Putamen (tissue), 1 donor: ENCODE measurements at places on chromosomes 5 and 9.

DNA sequence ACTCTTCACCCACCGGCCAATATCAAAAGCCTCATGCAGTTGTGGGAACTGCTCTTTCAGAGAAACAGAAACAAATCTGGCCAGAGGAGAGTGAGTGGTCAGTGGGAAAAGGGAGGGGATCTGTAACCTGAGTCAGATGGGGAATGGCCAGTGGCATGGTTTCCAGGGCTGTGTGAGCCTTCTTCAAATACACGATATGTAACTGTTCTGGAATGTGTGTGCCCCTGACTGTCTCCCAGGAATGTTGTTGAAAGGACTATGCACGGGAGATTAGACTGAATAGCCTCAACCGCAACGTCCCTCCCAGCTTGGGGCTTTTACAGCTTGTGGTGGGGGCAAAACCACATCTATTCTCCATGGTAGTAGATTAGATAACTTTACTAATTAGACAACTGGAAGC, 60.8 kb downstream of the SH3TC2 start:
- DNase-seq = no peak

DNA sequence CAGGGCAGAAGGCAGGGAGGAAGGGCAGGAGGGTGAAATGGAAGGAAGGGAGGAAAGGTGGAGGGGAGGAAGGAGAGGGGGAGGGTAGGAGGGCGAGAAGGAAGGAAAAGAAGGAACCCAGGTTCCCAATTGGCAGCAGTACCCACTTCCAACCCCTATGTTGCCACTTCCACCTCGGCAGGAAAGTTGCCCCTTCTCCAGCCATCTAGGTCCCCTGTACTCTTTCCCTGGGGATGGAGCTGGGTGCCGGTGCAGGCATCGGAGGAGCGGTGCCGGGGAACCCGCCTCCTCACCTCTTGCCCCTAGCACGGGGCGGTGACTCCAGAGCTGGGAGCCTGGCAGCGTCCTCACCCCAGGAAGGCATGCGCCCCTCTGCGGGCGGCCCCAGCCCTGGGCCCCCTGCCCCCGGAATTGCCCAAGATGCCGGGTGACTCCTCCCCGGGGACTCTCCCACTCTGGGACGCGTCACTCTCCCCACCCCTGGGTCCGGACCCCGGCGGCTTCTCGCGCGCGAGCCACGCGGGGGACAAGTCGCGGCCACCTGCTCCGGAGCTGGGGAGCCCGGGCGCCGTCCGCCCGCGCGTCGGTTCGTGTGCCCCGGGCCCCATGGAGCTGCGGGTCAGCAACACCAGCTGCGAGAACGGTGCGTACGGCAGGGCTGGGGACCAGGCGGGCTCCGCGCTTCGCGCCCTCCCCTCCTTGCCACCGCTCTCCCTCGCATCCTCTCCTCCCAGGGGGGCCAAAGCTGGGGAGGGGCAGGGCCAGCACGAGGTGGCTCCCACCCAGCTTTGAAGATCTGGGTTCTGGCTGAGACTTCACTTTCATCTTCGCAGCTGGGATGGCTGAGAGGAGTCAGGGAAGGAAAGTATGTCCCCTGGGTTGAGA, at the start of gene NIPAL4:
Gene NIPAL4 (plus strand): TSS at position 499 of the 885 bp plus-strand sequence. CDS start 108 bp downstream, at position 607.
- DNase-seq = no peak

DNA sequence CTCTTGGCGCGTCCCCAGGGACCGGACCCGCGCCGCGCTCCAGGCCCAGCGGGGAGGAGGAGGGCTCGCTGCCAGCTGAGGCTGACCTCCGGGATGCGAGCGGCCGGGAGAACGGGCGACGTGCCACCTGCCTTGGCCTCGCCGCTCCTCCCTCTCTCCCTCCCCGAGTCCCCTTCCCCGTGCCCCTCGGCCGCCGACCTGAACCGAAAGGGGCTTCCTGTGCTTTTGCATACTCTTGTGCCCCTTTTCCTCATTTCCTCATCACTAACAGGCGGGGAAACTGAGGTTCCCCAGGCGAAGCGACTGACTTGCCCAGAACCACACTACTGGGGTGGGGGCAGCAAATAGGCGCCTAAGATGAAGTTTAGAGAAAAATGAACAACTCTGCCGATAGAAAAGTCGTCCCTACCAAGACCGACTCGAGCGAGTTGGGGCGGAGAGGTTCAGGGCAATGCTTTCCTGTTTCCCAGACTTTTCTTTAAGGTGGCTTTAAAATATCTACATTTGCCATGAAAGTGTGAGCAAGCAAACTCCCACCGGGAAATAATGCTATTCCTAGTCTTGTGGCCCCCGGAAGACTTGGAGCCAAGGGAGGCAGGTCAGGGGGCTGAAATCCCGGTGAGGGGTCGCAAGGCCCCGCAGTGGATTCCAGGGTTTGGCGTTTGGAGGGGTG, 580 bp upstream of the DUSP1 start:
- DNase-seq = no peak

GRCh38 chr5:135007749-135008363, 26.2 kb downstream of the PITX1 start:
- DNase-seq = no peak

GRCh38 chr5:119019949-119020348, 31.6 kb upstream of the DTWD2 start:
- DNase-seq = peak; percentile 7

DNA sequence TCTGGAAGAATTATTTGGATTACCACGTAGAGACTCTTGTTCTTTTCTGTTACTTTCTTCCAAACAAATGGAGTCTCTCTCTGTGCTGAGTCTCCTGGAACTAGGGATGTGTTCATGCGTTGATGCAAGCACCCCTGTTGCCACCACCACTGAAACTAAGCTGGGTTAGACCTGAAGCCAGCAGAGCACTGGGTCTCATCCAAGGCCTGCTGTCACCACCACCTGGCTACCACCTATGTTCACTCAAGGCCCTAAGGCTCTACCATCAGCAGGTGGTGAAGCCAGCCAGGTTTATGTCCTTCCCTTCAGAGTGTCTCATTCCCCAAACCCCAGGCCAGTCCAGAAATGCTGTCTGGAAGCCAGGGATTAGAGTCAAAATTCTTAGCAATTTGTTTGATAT, 13.3 kb downstream of the RIC1 start:
- no peak for DNase-seq

- DNase-seq = no peak
Measured at GRCh38 chr9:86407022-86407421, 52.8 kb upstream of the TUT7 start.

DNA sequence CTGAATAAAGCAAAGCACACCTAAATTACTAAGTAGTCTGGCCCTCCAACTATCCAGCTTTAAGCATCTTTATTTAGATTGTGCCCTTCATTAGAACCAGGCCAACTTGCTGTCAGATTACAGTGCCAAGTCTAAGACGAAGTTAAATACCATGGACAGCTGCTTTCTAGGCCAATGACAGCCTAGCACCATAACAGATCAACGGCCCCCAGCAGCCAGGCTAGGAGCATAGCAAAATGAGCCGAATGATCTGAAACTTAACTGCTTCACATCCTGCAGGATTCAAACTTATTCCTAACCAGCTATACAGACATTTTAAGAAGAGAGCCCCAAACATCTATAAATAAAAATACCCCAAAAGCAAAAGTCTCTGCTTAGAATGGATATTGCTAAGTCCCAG, 6.8 kb downstream of the SLC24A2 start:
- DNase-seq = no peak

DNA sequence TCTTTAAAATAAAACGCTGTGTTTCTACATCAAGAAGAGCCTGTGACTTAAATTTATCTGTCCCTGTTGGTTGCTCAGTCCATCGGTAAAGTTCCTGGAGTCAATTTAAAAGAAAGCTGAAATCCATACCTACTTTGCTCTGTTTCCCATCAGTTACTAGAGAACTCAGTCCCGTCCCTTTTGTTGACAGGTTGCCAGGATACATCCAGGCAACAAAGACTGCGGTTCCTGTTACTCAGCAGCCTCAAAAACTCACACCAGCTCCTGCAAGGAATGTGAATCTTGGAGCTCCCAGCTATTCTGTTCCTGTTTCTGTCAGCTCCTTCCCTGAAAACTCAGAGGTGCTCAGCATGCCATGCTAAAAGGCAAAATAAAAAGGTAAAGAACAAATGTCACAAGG, at the start of gene ZNF474:
Gene ZNF474 (plus strand): TSS at position 241 of the 400 bp plus-strand sequence. CDS start 22,445 bp downstream, outside the sequence.
- no peak for DNase-seq

DNA sequence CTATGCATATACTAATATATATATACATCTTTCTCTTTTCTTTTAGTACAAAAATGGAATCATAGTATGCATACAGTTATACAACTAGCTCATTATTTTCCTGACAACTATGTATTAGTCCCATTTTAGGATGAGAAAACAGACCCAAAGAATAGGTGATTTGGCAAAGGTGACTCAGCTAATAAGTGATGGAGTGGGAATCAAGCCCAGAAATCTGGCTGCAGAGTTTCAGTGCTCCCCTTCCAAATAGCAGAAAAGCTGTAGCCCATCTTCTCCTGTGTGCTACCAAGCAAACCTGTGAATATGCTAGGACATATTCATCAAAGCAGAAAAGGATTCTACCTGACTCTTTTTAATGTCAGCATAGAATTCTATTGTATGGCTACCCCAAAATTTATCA, 114.7 kb downstream of the ARL15 start:
- no peak for DNase-seq

DNA sequence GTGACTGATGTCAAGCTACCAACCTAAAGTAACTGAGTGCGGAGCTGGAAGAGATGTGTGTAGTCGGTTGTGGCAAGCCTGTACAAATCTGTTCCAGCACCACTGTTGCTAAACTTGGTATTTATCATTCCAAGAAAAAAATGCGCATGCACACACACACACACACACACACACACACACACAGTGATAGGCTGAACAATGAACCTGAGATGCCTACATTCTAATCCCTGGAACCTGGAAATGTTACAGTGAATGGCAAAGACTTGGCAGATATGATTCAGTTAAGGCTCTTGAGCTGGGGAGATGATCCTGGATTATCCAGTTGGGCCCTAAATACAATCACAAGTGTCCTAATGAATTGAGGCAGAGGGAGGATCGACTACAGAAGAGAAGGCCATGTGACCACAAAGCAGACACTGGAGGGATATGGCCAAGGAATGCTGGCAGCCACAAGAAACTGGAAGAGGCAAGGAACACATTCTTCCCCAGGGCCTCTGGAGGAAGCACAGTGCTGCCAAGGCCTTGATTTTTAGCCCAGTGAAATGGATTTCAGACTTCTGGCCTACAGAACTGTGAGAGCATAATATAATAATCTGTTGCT, 49.7 kb upstream of the LHFPL2 start:
- DNase-seq = no peak

- DNase-seq = no peak
Measured at GRCh38 chr5:61069150-61069549, 93.1 kb downstream of the SMIM15 start.
